Mammary microvascular endothelial cell (primary cell): ENCODE measurements at places on chromosomes 7 and 10. TPM values are rescaled to one million over a fixed set of nuclear protein-coding genes. Genes with fewer than 3 reads are reported as not detected.

The ANXA11 gene
- 128 and 135 TPM in 2 replicates for total RNA-seq

The RPEL1 gene
- total RNA-seq: not detected in 2 replicates

The AS3MT gene
- total RNA-seq: 1.1 and 2.3 TPM in 2 replicates

The OR9A2 gene
- total RNA-seq: not detected in 2 replicates

The BTBD16 gene
- total RNA-seq: not detected in 2 replicates

The INTS1 gene
- total RNA-seq: 65.2 and 72.0 TPM in 2 replicates

The TMEM273 gene
- 3.1 and 5.6 TPM in 2 replicates for total RNA-seq

The MYO1G gene
- under 0.01 and 0.25 TPM in 2 replicates for total RNA-seq

The KIAA1217 gene
- 22.5 and 25.7 TPM in 2 replicates for total RNA-seq

The CPA2 gene
- not detected in 2 replicates for total RNA-seq

The NHLRC2 gene
- total RNA-seq: 34.0 and 34.9 TPM in 2 replicates

The PRTFDC1 gene
- total RNA-seq: 7.8 and 9.4 TPM in 2 replicates

The HYAL4 gene
- 0.49 TPM in 1 of 2 replicates, not detected in the other for total RNA-seq

The FGFBP3 gene
- total RNA-seq: 0.15 and 0.33 TPM in 2 replicates

The MNX1 gene
- not detected in 2 replicates for total RNA-seq

The ANKRD30A gene
- not detected in 2 replicates for total RNA-seq

The GRID2IP gene
- total RNA-seq: not detected in 2 replicates

The ALDH18A1 gene
- total RNA-seq: 56.6 and 58.0 TPM in 2 replicates

The C10orf143 gene
- 1.1 TPM in 1 of 2 replicates, not detected in the other for total RNA-seq

The ASB10 gene
- not detected in 2 replicates for total RNA-seq

The ADAM12 gene
- 0.07 and 0.20 TPM in 2 replicates for total RNA-seq

The ANKRD2 gene
- total RNA-seq: 0.49 and 0.67 TPM in 2 replicates

The CACNA2D1 gene
- 10.3 and 18.3 TPM in 2 replicates for total RNA-seq

The CYP51A1 gene
- 107 and 109 TPM in 2 replicates for total RNA-seq

The CFAP43 gene
- 0.15 TPM in 1 of 2 replicates, not detected in the other for total RNA-seq

The HTRA1 gene
- 50.4 and 51.6 TPM in 2 replicates for total RNA-seq

The PLOD3 gene
- total RNA-seq: 116 and 119 TPM in 2 replicates

The DLX6 gene
- not detected in 2 replicates for total RNA-seq

The LAMB4 gene
- 0.10 and 0.13 TPM in 2 replicates for total RNA-seq

The SLC18A3 gene
- not detected in 2 replicates for total RNA-seq

The NEBL gene
- total RNA-seq: 7.6 and 8.3 TPM in 2 replicates

The THAP5 gene
- 11.0 and 16.7 TPM in 2 replicates for total RNA-seq

The SLC26A3 gene
- total RNA-seq: not detected in 2 replicates

The ACTL6B gene
- not detected in 2 replicates for total RNA-seq

The ADAMTS14 gene
- not detected in 2 replicates for total RNA-seq

The MYL10 gene
- total RNA-seq: not detected in 2 replicates

The SPDYE16 gene
- 0.07 TPM in 1 of 2 replicates, not detected in the other for total RNA-seq

The SOSTDC1 gene
- total RNA-seq: not detected in 2 replicates

The SLC18A2 gene
- not detected in 2 replicates for total RNA-seq

The CDNF gene
- total RNA-seq: 0.44 and 1.1 TPM in 2 replicates

The PRKAR1B gene
- total RNA-seq: 19.6 and 20.1 TPM in 2 replicates

The MALRD1 gene
- total RNA-seq: not detected in 2 replicates

The TDRD1 gene
- total RNA-seq: 0.07 TPM in 1 of 2 replicates, not detected in the other

The GPNMB gene
- 1.3 and 1.4 TPM in 2 replicates for total RNA-seq

The FEZF1 gene
- total RNA-seq: not detected in 2 replicates

The AQP1 gene
- 1.4 and 4.9 TPM in 2 replicates for total RNA-seq

The NPY4R gene
- total RNA-seq: not detected in 2 replicates

The TUBB8 gene
- total RNA-seq: 0.13 TPM in 1 of 2 replicates, not detected in the other

The LSM5 gene
- total RNA-seq: 34.5 and 50.5 TPM in 2 replicates

The IL2RA gene
- not detected in 2 replicates for total RNA-seq

The LEP gene
- total RNA-seq: not detected in 2 replicates

The SLC13A1 gene
- not detected in 2 replicates for total RNA-seq

The PNLIPRP1 gene
- total RNA-seq: not detected in 2 replicates

The HOXA5 gene
- 13.8 and 15.3 TPM in 2 replicates for total RNA-seq

The GPER1 gene
- total RNA-seq: 0.79 and 2.0 TPM in 2 replicates

The GFRA1 gene
- 3.7 and 8.2 TPM in 2 replicates for total RNA-seq

The ZNF503 gene
- total RNA-seq: 2.1 and 3.9 TPM in 2 replicates
